ENCODE measurements at places on chromosomes 5 and 9.

DNA sequence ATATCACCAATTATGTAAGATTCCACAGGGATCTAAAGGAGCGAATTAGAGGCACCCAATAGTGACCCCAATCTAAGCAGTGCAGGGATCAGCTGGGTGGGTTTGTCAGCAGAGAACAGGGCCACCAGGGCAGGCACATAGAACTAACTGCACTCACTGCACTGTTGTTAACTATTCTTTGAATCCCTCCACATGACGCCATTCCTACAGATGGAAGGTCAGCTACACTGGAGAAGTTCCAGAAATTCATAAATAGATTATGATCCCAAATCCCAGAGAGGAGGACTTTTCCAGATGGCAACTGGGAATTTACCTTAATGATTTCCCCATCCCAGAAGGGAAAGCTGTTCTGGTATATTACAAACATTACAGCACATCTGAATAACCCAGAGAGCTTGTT is 84.2 kb downstream of the THBS4 start:
- no peaks in the 10 kb centered on the region for H3K36me3 ChIP-seq
- H3K4me1 ChIP-seq = peaks cover 25% of the 10 kb centered on the region
- no peak overlapping the region for H3K27ac ChIP-seq
- no peaks in the 10 kb centered on the region for H3K27me3 ChIP-seq
- DNase-seq = no peak

- no peaks in the 10 kb centered on the region for H3K27me3 ChIP-seq
- H3K27ac ChIP-seq = no peak overlapping the region
- no peak for DNase-seq
- no peaks in the 10 kb centered on the region for H3K36me3 ChIP-seq
- no peak overlapping the region for H3K4me3 ChIP-seq
Observed at GRCh38 chr9:114607671-114608524, 3.2 kb upstream of the TMEM268 start.

DNA sequence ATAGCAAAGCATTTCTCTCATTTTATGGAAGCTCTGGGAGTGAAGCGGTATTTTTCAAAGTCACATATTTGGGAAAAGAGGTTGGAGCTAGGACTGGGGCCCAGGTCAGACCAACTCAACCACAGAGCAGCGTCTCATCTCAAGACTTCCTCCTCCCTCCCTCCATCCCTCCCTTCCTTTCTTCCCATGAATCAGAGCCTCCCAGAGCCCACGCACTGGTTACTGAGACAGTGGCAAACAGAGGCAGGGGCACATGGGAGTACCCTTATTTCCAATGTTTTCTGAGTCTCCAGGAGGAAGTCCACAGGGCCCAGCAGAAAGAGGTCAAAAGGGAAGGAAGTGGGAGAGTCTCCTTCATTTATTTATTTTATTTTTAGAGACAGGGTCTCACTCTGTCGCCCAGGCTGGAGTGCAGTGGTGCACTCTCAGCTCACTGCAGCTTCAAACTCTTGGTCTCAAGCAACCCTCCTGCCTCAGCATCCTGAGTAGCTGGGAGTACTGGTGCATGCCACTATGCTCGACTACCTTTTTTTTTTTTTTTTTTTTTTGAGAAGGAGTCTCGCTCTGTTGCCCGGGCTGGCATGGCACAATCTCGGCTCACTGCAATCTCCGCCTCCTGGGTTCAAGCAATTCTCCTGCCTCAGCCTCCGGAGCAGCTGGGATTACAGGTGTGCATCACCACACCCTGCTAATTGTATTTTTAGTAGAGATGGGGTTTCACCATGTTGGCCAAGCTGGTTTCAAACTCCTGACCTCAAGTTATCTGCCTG is 52.5 kb upstream of the CDKN2AIPNL start:
- H3K4me3 ChIP-seq = no peak overlapping the region
- DNase-seq = no peak
- peaks cover 14% of the 10 kb centered on the region for H3K4me1 ChIP-seq
- no peaks in the 10 kb centered on the region for H3K36me3 ChIP-seq

DNA sequence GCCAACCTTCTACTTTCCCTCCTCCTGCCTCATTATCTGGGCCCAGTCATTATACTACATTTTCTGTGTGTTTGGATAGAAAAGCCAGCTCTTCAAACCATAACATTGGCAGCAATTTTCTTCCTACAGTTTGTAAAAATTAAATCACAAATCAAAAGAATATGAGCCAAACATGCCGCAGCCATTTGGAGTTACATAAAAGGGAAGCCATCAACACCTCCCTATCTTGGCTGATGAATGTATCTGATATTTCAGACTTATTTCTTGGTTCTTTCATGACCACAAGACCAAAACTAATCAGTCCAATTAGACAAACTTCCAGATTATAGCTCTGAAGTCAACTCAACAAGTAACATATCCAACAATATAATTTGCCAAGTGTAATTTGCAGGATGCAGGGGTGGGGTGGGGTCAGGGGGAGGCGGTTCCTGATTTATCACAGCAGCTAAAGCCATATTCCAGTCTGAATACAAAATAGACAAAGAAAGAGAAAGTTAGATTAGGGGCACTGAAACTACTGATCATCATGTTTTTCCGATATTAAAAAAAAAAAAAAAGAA is 89.4 kb upstream of the CNTLN start:
- H3K27ac ChIP-seq = no peak overlapping the region
- no peaks in the 10 kb centered on the region for H3K36me3 ChIP-seq
- no peak for DNase-seq
- H3K4me1 ChIP-seq = no peaks in the 10 kb centered on the region

Data from CD8-positive, alpha-beta memory T cell (primary cell).